Left forelimb (tissue), 1 donor: ENCODE measurements at places on chromosomes 16 and 17.

GRCh38 chr17:1329745-1330343 lies 50.4 kb downstream of the TRARG1 start:
- DNase-seq = no peak

DNA sequence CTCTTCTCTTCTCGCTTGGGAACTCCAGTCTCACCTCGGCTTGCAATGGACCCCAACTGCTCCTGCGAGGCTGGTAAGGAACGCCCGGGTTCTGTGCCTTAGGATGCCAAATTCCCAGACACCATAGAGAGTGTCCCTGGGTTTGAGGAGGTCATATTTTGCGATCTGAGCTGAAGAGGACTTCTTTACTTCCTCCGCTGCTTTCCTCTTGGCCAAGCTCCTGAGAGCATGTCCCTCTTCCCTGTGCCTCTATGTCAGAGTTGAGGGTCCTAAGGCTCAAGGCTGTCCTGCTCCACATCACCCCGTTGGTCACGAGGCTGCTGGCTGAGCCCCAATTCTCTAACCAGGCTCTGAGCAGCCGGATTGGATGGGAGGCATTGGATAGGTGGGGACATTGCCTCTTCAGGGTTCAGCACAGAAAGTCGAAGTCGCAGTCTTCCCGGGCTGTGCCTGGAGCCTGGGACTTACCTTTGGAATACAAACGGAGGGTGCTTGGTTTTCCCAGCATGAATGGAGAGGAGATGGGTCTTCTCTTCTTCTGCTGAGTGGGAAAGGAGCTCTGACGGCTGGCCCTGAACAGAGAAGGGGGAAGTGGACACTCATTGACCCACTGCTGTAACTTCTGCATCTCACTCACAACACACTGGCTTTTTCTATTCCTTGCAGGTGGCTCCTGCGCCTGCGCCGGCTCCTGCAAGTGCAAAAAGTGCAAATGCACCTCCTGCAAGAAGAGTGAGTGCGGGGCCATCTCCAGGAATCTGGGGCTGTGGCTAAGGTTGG lies 416 bp downstream of the MT1H start:
- no peak for DNase-seq

DNA sequence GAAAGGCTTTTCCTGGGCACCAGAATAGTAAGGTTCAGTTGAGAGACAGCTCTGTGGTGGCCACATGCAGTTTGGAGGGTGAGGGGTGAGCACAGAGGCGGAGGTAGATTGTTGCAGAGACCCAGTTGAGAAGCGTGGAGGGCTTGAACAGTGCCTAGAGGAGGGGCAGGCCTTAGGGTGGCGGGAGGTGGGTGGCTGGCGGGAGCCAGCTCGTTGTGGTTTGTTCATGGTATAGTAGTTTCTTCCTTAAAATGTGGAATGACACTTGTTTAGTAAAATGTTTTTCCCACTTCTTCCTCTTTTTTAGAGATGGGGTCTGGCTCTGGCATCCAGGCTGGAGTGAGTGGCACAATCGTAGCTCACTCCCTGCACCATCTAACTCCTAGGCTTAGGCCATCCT lies 14.2 kb downstream of the USP10 start:
- DNase-seq = no peak

GRCh38 chr17:82098939-82099763 lies 1.1 kb upstream of the FASN start:
- DNase-seq = no peak

DNA sequence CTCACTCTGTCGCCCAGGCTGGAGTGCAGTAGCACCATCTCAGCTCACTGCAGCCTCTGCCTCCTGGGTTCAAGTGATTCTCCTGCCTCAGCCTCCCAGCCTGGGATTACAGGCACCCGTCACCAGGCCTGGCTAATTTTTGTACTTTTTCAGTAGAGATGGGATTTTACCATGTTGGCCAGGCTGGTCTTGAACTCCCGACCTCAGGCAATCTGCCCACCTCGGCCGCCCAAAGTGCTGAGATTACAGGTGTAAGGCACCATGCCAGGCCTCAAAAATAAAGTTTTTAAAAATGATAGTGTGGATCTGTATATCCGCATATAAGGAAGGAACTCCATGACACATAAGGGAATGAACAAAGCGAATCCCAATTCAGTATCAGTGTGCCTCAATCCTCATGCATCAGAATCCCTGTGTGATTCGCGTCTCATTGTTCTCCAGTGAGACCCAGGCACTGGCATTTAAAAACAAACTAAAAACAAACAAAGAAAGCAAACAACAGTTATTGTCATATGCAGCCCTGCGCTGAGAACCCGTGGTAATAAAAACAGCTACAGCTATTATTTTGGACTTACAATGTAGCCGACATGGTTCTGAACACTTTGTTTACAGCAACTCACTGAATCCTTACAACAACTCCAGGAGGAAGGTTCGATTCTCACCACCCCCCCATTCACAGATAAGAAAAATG lies 54.1 kb upstream of the CREBBP start:
- DNase-seq = no peak

- no peak for DNase-seq
Measured at GRCh38 chr16:88065747-88066142, 114.5 kb downstream of the BANP start.

GRCh38 chr16:65069766-65070165 lies 52.1 kb downstream of the CDH11 start:
- DNase-seq = no peak

GRCh38 chr17:40060887-40061608 lies 1.7 kb upstream of the THRA start:
- no peak for DNase-seq

DNA sequence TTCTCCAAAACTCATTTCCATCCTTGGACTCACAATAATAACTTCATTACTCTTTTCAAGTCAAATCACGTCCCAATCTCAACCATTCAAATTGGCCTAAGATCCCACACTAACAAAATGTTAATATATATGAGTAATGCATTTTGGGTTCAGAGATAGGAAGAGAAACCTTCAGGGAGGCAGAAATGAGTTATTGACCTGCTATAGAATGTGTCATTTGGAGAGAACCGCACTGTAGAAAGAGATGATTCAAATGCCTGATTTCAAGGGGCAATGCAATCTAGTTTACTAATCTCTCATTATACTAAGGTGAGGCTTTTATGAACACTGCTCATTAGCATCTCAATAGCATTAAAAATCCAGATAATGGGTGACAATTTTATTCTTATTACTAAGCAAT lies 1595.0 kb upstream of the GOT2 start:
- DNase-seq = no peak

DNA sequence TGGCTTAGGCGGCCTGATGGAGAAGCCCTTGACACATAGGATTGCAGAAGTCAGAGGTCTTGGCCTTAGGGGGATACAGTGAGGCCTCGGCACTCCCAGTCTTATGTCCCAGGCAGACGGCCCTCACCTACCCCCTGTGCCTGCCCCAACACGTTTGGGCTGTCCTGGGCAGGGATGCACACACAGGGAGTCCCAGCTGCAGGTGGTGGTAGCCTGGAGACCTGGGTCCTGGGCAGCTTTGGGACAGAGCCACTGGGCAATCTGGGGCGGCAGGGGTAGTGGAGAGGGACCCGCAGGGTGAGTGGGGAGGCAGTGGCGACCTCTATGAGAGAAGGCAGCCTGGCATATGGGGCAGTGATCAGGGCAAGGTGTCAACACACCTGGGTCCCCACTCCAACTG lies 48.3 kb downstream of the SDK2 start:
- DNase-seq = no peak

- no peak for DNase-seq
Measured at GRCh38 chr17:8466456-8466855, 30.8 kb downstream of the NDEL1 start.

DNA sequence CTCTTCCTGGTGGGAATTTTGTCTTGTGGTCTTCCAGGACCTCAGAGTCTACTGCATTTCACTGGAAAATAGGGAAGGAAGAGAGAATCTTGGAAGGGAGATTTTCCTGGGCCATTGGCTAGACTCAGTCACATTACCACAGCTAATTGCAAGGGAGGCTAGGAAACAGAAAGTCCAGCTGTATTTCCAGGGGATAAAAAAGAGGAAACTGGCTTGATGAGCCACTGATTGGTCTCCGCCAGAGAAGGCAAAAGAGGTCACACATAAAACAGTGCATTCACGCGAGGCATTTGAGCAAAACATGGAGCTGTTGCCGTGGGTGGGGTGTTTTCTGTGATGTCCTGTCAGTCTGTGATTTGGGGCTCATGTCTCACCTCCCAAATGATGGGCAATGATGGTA lies 345.3 kb downstream of the FOXL1 start:
- no peak for DNase-seq

- no peak for DNase-seq
Measured at GRCh38 chr17:41284043-41284442, 8.5 kb downstream of the KRTAP9-7 start.

DNA sequence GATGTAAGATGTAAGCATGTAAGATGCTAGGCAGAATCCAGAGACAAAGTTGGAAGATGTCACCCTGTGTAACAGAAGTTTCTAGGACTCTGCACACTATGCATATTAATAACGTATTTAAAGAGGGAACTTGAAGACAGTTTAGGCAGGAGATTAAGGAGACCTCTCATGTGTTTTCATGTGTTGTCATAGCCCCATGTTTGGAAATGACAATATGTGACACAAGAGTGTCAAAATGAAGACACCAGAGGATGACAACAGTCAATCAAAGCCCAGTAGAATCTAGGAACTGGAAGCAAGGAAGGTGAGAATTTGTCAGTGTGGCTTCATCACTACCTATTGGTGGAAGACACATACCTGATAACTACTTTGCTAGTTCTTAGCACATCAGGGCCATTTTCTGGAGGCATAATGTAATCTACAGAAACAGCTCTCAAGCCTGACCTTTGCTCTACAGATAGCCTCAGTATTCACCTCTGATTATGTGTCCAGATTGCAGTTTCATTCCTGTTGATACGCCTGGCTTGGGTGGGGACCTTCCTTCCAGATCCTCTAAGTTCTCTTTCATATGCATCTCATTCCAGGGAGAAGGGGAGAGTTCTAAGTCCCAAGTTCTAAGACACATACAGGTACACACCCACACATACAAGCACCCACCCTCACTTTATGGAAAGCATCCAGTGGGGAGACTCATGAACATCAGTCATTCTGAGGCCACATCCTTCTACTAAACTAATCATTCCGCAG lies 26.3 kb downstream of the PMP22 start:
- no peak for DNase-seq

DNA sequence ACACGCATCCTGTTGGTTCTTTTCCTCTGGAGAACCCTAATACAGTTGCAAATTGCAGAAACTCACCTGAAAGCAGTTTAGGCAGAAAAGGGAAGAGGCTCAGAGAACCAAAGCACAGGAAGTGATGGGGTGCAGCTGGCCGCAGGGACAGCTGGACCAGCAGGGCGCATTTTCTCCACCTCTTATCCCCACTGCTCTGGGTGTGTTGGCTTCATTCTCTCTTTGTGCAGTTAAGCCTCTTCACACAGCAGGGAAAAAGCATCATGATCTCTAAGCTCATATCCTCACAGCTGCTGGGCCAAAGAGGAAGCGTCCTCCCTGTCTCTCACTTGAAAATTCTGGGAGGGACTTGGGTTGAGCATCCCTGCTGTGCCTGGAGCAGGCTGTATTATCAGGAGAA lies 20.0 kb upstream of the LRRC75A start:
- DNase-seq = no peak

DNA sequence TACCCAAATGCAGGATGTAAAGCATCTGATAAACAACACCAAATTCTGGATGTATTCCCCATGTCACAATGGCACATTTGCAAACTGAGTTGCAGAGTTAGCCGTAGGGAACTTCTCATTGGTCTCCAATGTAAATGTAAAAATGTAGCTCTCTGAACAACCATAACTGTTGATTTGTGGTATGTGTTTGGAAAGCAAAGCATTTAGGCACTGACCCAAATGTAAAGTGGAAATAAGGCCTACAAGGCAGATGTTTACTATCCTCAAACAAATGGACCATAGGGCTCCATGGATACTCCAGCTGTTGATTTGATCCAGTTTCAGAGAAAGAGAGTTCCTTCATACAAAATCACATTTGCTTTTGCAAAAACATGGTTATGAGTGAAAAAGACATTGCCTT lies 223.0 kb upstream of the ELAC2 start:
- DNase-seq = no peak

- no peak for DNase-seq
Measured at GRCh38 chr16:84194470-84195200, 3.7 kb downstream of the ADAD2 start.
